ENCODE measurements at places on chromosomes 12 and 14. TPM values are rescaled to one million over a fixed set of nuclear protein-coding genes. Genes with fewer than 3 reads are reported as not detected.

The SEC23A gene
- total RNA-seq = 242 TPM

The RNASE4 gene
- 20.0 TPM for total RNA-seq

The IGFBP6 gene
- total RNA-seq = 973 TPM

The IFI27L2 gene
- total RNA-seq = 225 TPM

The SERPINA9 gene
- total RNA-seq = not detected

The PRKAB1 gene
- 14.6 TPM for total RNA-seq

The NOVA1 gene
- total RNA-seq = 5.1 TPM

The TEX22 gene
- 0.51 TPM for total RNA-seq

The KRT6C gene
- not detected for total RNA-seq

The APOF gene
- not detected for total RNA-seq

The IFI27 gene
- 7.9 TPM for total RNA-seq

The E2F7 gene
- 4.6 TPM for total RNA-seq

The SLC38A4 gene
- total RNA-seq = 1.8 TPM

The KRT4 gene
- under 0.01 TPM for total RNA-seq

The OVCH1 gene
- 0.51 TPM for total RNA-seq

The RHEBL1 gene
- total RNA-seq = 0.33 TPM

The CLEC4A gene
- 0.33 TPM for total RNA-seq

The AJUBA gene
- 57.0 TPM for total RNA-seq

The DNAH10 gene
- total RNA-seq = 0.33 TPM

The HELB gene
- 2.6 TPM for total RNA-seq

The FGF6 gene
- total RNA-seq = not detected

The PCED1B gene
- 0.33 TPM for total RNA-seq

The RPL10L gene
- total RNA-seq = not detected

The TMEM253 gene
- total RNA-seq = not detected

The FOXA1 gene
- under 0.01 TPM for total RNA-seq

The HCAR3 gene
- total RNA-seq = under 0.01 TPM

The ITPR2 gene
- 24.6 TPM for total RNA-seq

The SCN8A gene
- 12.8 TPM for total RNA-seq

The KITLG gene
- 64.6 TPM for total RNA-seq

The RIPK3 gene
- total RNA-seq = 0.33 TPM

The GYS2 gene
- total RNA-seq = not detected

The BCL2L14 gene
- total RNA-seq = not detected

The GPR33 gene
- total RNA-seq = not detected

The KLHDC1 gene
- 5.4 TPM for total RNA-seq

The TAS2R42 gene
- total RNA-seq = not detected

The TAS2R31 gene
- total RNA-seq = 2.6 TPM

Measured in fibroblast of lung (primary cell).